ENCODE measurements at places on chromosomes 1 and 21.

DNA sequence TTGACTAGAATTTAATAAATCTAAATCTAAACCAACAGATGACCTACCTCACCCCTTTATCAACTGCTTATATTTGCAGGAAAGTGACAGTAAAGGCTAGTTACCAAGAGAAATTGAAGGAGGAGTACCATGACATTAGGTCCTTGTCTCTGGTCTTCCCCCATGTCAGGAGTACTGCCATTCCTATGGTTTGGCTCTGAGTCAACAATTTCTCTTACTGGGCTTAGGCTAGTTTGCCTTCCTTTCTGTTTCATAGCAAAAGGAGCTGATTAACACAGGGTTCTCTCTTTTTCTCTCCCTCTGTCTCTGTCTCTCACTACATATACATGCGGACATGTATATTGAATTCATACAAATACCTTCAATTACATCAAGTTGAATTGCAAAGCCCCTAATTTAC is 579.9 kb downstream of the DPYD start:
- no peak for DNase-seq

DNA sequence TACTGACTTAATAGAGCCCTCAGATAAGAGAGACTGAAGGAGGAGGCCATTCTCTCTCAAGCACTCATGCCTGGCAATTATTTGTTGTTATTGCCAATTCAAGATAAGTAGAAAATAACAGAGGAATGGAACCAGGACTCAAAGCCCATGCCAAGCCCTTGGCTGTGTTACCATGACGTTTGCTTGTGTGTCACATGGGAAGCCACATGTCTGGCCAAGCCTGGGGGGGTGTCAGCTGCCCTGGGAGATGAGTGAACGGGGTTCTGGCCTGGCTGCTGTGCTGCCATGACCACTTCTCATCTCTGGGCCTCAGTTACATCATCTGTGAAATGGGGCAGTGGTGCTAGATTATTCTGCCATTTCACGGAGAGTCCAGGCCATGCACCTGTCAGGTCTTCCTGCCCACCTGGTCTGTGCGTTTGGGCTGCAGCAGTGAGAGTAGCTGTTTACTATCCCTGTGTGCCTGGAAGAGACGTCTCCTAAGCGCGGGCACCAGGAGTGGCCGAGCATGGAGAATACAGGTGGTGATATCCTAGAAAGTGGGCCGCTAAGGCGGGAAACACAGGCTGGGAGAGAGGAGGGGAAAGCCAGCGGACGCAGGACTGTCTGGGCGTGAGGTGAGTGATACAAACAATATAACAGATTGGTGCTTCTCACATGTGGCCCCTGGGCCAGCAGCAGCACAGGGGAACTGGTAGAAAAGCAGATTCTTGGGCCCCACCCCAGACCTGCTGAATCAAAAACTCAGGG is 67.8 kb downstream of the MAN1C1 start:
- no peak for DNase-seq

- DNase-seq = peak; percentile 55
These were observed 232.6 kb upstream of the PLXNA2 start for GRCh38 chr1:208476846-208477170.

GRCh38 chr1:206955476-206956451 is 9.5 kb upstream of the PIGR start:
- DNase-seq = no peak

GRCh38 chr1:228996281-228996680 is 261.0 kb downstream of the RHOU start:
- no peak for DNase-seq

- DNase-seq = no peak
These were observed 3.3 kb downstream of the CCSAP start for GRCh38 chr1:229339520-229339919.

DNA sequence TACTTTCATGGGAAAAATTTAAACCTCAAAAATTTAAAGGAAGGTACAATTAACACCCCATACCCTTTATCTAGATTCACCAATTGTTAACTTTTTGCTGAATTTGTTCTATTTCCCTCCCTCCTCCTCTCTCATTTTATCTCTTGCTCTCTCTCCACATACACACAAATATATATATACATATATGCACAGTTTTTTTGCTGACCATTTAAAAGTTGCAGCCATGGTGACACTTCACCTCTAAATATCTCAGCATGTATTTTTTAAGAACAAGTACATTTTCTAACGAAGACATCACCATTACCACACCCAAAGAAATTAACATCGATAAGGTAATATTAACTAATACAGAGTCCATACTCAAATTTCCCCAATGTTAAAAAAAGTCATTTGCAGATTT is 33.9 kb downstream of the LRIG2 start:
- no peak for DNase-seq

DNA sequence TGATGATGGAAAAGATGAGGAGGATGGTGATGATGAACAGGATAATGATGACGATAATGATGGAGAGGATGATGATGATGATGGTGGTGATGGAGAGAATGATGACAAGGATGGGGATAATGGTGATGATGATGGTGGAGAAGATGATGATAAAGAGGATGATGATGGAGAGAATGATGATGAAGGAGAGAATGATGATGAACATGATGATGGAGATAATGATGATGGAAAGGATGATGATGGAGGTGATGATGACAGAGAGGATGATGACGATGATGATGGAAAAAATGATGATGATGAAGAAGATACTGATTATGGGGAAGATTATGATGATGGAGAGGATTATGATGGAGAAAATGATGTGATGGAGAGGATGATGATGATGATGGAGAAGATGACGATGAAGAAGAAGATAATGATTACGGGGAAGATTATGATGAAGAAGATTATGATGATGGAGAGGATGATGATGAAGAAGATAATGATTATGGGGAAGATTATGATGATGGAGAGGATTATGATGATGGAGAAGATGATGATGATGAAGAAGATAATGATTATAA is 204.1 kb downstream of the MATN1 start:
- no peak for DNase-seq

- no peak for DNase-seq
These were observed 111.7 kb downstream of the RHOU start for GRCh38 chr1:228846952-228847351.

DNA sequence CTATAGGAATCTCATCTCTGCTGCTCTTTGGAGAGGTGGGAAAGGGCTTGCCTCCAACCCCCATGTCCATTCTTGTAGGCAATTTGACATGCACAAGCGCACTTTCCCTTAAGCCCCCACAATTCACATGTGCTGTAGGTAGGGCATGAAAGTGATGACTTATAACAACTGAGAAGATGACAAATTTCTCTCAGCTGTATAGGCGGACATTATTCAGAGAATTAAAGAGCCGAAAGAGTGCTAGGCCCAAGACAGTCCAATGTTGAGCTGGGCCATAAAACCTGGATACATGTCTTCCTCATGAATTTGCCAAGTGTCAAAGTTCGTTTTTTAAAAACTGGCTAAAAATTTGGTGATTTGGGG is 106.3 kb upstream of the LYPLAL1 start:
- DNase-seq = no peak

DNA sequence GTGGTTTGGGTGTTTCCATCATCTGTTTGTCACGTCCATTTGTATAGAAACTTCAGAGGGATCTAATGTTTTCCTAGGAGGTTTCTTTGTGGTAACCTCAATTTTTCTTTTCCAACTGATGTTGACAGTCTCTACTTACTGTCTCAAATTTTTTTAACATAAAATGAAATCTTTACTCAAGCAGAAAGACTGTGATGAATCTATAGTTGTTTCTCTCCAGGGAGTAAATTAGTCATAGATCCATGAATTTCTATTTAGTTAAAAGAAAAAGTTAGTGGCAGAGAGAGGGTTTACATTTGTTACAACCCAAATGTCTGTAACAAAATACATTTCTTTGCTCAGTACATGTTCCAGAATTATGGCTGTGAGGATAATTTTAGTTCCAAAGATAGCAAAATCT is 161.6 kb downstream of the DISP1 start:
- no peak for DNase-seq

- DNase-seq = no peak
These were observed 56.1 kb downstream of the SWT1 start for GRCh38 chr1:185213091-185213490.

DNA sequence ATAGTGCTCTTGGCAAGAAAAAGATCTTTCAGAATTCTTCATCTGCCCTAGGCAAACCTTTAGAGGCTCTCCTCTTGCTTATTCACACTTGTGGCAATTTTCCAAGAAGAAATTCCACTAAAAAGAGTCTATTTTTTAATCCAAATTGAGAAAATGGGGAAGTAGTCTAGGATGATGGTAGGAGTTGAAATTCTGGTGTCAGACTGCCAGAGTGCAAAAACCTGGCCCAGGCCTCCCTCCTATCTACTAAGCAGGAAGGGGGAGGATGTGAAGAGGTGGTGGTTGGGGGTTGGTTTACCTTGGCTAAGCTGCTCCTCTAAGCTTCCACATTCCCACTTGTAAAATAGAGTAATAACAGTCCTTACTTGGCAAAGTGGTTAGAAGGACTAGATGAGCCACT is 120.6 kb upstream of the KCNJ15 start:
- DNase-seq = peak; percentile 44

GRCh38 chr1:22273686-22274681 is 131.1 kb upstream of the WNT4 start:
- DNase-seq = no peak

DNA sequence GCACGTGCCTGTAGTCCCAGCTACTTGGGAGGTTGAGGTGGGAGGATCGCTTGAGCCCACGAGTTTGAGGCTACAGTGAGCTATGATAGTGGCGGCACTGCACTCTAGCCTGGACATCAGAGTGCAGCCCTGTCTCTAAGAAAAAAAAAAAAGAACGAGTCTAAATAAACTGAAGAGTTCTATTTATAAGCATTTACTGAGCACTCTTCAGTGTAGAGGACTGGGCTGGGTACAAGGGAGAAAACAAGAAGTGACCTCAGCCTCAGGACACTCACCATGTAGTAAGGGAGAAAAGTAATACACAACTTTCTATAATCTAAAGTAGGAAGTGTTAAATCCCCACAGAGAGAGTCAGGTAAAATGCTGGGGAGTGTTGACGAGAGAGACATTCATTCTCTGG is 35.0 kb downstream of the NAV1 start:
- DNase-seq = no peak

- no peak for DNase-seq
These were observed 420.0 kb downstream of the MATN1 start for GRCh38 chr1:30303387-30303786.

DNA sequence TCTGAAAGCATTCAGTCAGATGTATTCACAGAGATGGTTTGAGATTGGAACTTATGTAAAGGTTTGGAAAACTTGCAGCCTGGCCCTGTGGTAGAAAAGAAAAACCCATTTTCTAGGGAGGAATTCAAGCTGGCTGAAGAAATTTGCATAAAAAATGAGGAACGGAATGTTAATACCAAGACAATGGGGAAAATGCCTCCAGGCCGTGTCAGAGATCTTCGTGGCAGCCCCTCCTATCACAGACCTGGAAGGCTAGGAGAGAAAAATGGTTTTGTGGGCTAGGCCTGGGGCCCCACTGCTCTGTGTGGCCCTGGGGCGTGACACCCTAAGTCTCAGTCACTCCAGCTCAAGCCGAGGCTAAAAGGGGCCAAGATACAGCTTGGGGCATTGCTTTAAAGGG is 26.7 kb downstream of the NME7 start:
- DNase-seq = no peak

DNA sequence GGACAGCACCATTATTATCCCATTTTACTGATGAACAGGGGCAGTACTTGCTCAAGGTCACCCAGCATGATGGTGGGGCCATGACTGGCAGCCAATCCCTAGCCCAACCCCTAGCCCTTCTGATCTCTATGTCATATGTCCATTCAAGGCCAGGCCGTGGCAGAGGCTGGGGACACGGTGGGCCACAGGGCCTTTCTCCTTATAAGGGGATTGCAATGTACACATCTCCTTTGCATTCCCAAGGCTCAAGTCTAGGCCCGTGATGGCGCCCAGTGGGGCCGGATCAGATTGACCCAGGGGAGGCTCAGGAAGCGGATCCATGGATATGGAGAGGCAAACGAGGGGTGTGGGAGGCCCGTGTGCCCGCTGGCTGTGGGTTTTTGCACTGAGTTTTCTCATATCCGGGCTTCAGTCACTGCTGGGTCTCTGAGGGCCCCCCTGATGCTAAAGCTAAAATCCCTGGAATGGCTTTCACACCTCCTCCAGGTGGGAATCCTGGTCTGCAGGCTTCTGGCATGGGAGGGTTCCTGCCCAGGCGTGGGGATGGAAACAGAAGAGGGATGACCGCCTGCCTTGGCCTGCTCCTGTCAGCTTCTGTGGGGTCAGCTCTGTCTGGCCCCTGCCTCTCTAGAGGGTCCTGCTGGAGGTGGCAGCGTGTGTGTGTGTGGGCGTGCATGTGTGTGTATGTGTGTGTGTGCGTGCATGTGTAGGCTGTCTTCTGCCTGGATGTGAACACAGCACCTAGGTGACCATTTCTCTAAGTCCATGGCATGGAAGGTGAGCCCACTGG is 2.1 kb downstream of the MYOM3 start:
- DNase-seq = no peak

DNA sequence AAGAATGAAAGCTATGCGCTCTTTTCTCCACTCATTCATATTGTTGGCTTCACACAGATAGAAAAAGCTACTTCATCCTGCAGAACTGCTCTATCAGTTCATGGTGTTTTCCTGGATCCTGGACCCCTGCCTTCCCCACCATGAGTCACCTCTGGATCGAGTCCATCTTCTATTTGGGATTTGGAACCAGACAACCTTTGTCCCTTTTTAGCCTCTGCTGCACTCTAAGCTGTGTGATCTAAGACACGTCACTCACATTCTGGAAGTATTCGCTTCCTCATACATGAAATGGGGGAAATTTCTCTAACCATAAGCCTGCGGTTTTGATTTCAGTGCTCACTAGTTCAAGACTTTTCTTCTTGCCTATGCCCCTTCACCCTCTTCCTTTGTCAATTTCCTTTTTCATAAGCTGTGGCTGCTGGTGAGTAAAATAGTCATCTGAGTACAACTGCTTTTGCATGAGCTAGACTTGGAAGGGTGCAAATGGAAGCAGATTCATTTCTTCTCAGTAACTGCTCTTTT is 14.1 kb upstream of the DEGS1 start:
- DNase-seq = no peak

DNA sequence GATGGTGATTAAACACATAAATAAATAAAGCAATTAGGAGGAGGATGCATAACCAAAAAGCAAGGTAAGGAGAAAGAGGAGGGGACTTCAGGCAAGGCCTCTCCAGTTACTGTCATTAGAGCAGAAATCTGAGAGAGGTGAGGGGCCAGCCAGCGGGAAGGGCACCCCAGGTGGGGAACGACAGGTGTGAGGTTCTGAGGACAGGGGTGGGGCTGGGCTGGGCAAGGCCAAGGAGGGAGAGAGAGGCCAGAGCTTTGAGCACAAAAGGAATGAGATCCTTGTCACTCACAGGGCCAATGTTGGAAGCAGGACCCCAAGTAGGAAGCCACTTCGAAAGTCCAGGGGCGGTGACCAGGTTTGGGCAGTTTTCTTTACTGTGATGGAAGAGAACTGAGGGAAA is 182.2 kb upstream of the RAB4A start:
- no peak for DNase-seq

DNA sequence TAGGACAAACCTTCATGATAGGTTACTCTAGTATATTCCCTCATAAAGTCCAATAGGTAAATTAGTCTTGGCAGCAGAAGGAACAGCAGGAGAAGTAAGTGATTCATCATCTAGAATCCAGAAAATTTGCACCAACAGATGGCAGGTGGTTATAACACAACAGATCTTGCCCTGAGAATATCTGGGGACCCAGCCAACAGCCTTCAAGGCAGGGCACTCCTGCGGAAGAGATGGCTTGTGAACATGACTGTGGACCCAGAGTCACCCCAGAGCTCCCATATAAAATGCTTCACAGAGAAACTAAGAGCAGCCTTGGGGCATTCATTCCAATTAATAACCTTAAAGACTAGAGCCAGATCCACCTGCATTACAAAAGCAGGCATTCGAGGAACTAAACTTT is 7.9 kb upstream of the PLA2G2C start:
- no peak for DNase-seq

- DNase-seq = no peak
These were observed 33.2 kb downstream of the ZBTB40 start for GRCh38 chr1:22484706-22485345.

Measured in NCI-H1105 (cell line).